ENCODE measurements at places on chromosomes 13 and 19.

DNA sequence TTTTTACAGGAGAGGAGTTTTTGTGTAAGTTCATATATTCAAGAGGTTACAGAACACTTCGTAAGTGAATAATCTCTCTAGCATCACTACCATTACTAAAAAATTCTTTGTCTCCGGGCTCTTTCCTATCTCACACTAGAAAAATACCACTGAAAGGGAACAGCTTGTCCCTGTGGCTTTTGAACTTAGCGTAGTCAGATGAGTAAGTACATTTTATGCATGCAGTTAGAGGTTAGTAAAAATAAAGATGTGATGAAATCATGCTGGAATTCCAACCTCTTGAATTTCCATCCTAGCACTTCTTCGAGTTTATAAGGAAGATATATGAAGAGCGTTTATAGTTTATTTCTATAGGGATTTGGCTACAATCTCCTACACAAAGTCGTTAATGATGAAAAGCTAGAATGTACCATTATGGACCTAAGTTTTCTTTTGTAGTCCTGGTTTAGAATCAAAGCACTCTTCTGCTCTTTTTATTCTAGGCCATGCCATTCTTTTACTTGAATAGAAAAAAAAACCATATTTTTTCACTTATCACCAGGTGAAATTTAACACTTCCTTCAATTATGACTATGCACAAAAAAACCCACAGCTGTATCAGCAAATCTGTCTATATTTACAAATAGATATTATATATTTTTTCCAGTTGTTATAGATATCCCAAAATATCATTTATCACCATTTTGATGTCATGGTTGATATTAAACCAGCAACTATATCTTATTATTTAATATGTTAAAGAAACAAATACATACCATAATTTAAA lies 139.9 kb upstream of the PCDH9 start:
- peak; percentile 98 for DNase-seq

- no peak for DNase-seq
These were observed 27.3 kb upstream of the EDDM13 start for GRCh38 chr19:56245121-56245740.

DNA sequence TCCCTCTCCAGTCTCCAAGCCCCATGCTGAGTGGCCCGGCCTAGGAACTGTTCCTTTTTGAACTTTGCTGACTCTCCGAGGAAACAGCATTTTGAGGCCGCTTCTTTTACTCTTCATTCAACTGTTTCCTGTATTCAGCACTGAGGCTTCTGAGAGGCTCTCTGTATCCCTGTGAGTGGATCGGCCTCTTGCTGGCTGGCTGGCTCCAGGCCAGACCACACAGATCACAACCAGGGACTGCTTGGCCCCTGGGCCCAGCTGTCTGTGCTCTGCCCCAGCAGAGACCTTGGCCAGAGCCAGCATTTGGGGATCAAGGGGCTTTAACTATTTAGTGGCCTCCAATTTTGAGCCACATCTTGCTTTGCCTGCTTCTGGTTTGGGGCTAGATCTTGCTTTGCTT lies 75.6 kb upstream of the KL start:
- peak; percentile 60 for DNase-seq

DNA sequence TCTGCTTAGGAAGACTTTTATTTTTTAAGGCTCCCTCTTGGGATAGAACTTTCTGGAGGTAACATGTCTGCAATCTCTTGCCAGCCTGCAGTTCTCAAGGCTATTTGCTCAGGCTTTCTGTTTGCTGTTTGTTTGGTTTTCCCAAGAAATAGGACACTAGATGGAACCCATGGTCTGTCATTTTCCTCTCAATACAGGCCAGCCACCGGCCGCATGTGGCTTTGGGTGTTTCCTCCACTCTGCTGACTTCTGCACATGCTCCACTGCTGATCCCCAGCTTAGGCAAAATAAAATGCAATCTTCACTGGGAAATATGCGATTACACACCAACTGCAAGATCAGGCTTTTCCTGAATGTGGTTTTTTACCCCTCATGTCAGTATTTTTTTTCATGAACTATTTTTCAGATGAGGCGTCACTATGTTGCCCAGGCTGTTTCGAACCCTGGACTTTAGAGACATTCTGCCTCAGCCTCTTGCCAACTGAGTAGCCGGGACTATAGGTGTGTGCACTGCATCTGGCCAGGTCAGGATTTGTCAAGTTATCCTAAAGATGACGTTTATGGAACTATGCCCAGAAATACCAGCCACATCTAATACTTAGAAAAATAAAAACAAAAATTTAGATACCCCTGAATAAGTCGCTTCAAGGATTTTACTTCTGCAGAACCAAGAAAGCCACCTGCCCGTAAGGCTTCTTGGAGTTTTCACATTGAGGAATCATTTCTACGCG lies 94.3 kb upstream of the PABPC3 start:
- no peak for DNase-seq

DNA sequence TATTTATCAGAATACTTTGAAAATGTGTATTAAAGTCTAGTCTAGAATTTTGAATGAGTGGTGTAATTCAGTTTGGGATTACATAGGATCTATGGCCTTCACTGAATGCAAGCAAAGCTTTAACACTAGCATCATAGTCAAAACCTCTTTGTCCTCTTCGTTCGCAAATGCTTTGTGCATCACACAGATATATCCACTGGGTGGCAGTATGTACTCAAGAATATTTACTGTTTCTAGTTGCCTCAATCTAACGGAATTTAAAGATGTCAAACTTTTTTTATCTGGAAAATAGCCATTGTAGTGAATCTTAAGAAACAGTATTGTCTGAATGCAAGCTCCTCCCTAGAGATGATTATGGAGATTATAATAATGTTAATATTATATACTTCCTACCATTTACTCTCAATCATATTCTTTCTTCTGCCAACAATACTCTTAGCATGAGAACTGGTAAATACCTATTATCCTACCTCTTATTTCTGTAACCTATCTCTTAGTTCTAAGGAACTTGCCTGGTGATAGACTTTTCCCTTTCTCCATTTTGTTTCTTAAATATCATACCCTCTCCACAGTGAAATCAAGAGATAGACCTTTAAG lies 25.8 kb downstream of the LACC1 start:
- peak; percentile 81 for DNase-seq

- peak; percentile 28 for DNase-seq
These were observed 396.1 kb downstream of the EFNB2 start for GRCh38 chr13:106139377-106139776.

DNA sequence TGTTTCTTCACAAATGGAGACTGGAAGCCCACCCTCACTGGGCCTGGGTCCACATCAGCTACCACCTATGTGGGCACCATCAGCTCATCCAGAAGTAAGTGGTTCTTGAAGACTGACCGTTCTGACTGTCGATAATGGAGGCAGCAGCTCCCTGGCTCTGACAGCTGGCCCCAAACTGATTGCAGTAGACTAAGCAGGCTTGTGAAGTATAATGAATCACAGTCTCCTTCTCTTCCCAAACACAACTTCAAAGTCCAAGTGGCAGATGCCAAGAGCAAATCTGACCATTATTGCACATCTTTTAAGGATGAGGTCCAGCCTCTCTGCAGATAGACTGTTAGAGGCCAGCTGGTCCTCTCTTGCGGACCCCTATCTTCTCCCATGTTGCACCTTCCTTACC lies 574.4 kb upstream of the KLF12 start:
- no peak for DNase-seq

- DNase-seq = peak; percentile 63
These were observed 892 bp downstream of the TRIR start for GRCh38 chr19:12733369-12734214.

- no peak for DNase-seq
These were observed 217.1 kb downstream of the COL4A1 start for GRCh38 chr13:110089815-110090214.
